ENCODE measurements at places on chromosomes 1 and 21.

GRCh38 chr1:219805191-219805590 lies 123.2 kb downstream of the SLC30A10 start:
- no peak overlapping the region for H3K27ac ChIP-seq
- no peak overlapping the region for H3K4me3 ChIP-seq
- H3K36me3 ChIP-seq, result no peaks in the 10 kb centered on the region
- no peaks in the 10 kb centered on the region for H3K4me1 ChIP-seq
- no peaks in the 10 kb centered on the region for H3K27me3 ChIP-seq

DNA sequence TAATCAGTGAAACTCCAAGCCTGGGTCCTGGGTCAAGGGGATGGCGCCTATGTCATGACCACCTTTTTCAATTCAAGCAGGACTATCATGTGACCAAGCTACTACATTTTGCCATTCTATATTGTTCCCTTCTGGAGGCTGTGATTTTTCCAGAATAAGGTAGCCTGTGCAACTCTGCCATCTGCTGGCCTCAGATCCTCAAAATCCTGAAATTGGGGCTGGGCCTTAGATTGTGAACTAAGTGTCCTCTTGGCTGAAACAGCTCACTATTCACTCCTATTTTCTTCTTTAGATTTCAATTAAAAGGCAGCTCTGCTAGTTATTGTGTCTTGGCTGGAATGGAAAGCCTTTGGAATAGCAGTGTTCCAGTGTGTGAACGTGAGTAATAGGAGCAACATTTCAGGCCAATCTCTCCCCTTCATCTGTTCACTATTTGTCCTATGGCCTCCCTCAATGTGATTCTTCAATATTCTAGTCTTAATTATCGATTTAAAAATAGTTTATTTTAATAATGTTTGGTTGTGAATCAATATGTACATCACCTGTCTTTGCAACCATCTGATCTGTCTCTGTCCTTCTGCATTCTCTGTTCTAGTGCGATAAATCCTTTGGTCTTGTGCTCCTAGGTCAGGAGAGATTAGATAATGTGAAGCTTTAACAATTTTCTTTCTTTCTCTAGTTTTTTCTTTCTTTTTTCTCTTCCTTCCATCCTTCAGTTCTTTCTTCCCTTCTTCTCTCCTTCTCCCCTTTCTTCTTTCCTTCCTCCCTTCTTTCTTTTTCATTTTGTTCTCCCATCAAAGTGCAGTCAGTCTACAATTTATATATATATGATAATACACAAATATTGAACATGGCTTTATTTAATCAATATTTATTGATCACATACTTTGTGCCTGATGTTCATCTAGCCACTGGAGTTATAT lies 69.8 kb downstream of the CR1 start:
- H3K4me1 ChIP-seq, result no peaks in the 10 kb centered on the region
- no peak overlapping the region for H3K27ac ChIP-seq
- H3K4me3 ChIP-seq, result no peak overlapping the region
- H3K27me3 ChIP-seq, result no peaks in the 10 kb centered on the region

DNA sequence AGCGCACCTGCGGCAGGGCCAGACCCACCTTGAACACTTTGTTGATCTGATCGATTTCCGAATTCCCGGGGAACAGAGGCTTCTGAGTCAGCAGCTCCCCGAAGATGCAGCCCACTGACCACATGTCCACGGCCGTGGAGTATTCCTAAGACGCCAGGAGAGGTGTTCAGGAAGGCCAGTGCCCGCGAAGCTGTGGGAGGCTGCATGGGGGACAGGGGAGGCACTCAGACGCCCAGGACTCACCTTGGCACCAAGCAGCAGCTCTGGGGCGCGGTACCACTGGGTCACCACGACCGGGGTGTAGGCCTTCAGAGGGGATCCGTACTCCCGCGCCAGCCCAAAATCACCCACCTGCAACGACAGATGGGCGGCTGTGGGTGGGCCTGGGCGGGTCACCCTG lies 11.2 kb upstream of the SLC35E2B start:
- no peaks in the 10 kb centered on the region for H3K27me3 ChIP-seq
- H3K4me1 ChIP-seq, result no peaks in the 10 kb centered on the region
- no peaks in the 10 kb centered on the region for H3K36me3 ChIP-seq
- no peak for DNase-seq
- no peak overlapping the region for H3K4me3 ChIP-seq
- H3K27ac ChIP-seq, result no peak overlapping the region

GRCh38 chr1:158002022-158002630 lies 8.7 kb downstream of the KIRREL1 start:
- H3K4me1 ChIP-seq, result no peaks in the 10 kb centered on the region
- H3K4me3 ChIP-seq, result no peak overlapping the region
- H3K36me3 ChIP-seq, result no peaks in the 10 kb centered on the region
- no peaks in the 10 kb centered on the region for H3K27me3 ChIP-seq
- no peak for DNase-seq
- no peak overlapping the region for H3K27ac ChIP-seq

- no peak overlapping the region for H3K27ac ChIP-seq
- H3K4me1 ChIP-seq, result peaks cover 7% of the 10 kb centered on the region
- H3K36me3 ChIP-seq, result no peaks in the 10 kb centered on the region
- H3K4me3 ChIP-seq, result no peak overlapping the region
- H3K27me3 ChIP-seq, result peaks cover 89% of the 10 kb centered on the region
- DNase-seq, result no peak
Observed at GRCh38 chr1:17122521-17123164, 3.4 kb upstream of the PADI2 start.

GRCh38 chr1:216212826-216213225 lies 210.4 kb downstream of the USH2A start:
- DNase-seq, result no peak
- no peaks in the 10 kb centered on the region for H3K36me3 ChIP-seq
- no peak overlapping the region for H3K27ac ChIP-seq
- H3K4me1 ChIP-seq, result no peaks in the 10 kb centered on the region
- H3K27me3 ChIP-seq, result no peaks in the 10 kb centered on the region

DNA sequence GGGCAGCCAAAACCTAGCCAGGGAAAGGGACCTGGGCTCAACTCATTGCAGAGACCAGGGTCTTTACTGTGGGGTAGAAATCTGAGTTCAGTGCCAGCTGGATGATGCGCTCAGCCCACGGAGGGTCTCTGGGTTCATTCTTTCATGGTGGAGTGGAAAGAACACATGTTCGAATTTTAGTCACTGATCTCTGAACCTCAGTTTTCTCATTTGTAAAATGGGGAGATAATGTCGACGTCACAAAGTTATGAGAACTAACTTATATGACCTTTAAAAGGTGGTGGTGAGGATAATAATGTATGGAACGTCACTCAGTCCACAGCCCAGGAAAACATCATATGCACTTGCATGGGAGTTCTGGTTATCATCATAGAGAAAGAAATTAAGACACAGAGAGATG lies 1.2 kb upstream of the TAL1 start:
- no peaks in the 10 kb centered on the region for H3K4me1 ChIP-seq
- H3K27me3 ChIP-seq, result peaks cover 55% of the 10 kb centered on the region
- no peak overlapping the region for H3K27ac ChIP-seq
- no peaks in the 10 kb centered on the region for H3K36me3 ChIP-seq

Data from MM.1S (cell line).